Fibroblast of skin of right biceps (primary cell): ENCODE measurements at places on chromosomes 5 and 9.

- no peak for DNase-seq
Observed at GRCh38 chr9:119794836-119795235, 425.6 kb upstream of the BRINP1 start.

DNA sequence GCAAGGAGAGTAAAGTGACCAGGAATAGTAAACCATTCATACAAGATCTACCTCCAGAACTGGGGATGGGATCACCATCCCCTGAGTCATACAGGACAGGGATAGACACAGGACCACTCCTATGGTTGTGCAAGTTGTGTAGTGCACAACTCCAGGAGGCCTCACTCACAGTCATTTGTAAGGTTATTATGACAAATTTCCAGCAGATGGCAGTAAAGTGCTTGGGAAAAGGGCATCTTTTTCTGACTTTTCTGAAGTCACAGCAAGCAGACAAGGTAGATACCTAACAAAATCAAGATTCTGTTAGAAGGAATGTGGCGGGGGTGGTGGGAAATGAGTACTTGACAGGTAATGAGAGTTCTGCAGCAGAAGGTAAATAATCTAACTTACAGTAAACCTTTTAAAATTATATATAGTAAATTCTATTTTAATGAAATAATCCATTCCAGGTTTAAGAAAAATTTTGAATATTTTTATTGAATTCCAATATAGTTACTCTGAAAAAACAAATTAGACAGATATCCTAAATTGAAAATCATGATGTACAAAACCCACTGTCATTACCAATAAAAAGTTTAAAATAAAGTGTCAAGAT is 16.7 kb upstream of the KIF27 start:
- DNase-seq = peak; percentile 67

DNA sequence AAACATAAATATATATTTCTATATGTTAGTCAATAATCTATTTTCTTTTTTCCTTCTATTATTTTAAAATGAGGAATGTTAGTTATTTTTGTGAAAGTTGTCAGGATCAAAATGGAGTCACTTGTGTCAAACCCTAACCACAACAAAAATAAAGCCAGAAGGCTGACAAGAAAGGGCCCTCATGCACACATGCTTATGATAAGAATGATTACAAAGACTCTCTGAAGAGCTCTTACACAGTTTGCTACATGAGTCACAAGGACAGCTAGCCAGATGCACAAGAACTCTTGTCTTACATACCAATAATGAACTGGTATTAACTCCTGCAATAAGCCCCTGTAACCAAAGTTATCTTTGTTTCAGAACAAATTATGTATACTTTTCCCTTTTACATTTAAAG is 64.7 kb downstream of the GGTA1 start:
- peak; percentile 64 for DNase-seq

DNA sequence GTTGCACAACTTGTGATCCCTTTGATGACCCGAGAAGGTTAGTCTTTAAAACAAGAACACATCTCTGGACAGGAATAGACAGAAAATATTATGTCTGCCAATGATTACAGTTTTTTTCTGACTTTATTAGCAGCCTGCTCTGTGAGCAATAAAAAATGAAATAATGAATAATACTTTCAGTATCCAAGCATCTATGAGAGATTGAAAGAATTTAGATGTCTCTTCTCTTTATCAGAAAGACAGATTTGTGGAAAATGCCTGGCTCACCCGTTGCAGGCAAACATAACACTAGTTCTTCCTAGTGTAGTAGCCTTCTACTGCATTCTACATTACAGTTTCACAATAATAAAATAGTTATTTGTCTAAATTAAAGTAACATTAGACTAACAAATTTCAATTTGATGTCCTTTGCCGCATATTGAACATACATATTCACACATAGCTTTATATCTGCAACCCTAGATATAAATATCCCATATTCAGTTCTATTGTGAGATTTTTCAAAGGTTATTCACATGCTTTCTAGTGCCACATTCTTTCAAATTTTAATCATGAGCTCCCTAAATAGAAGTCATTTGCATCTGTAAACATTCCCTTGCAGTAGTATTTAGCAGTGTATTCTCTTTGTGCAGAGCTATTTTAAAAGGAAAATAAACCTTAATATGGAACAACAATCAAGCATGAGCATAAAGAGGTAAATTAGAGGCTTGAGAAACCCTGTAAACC is 267.3 kb downstream of the EFNA5 start:
- DNase-seq = no peak

- no peak for DNase-seq
Observed at GRCh38 chr5:92208265-92208664, 825.1 kb upstream of the ARRDC3 start.

DNA sequence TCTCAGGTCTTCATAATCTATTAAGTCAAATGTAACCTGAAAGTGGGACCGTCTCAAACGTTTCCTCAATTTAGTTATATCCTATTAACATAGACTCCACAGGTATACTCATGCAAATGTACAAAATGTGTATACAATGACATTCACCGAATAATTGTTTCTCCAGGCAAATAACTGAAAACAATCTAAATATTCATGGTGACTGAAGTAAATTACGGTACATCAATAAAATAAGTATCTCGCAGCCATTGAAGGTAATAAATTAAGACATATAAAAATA is 482 bp downstream of the IARS1 start:
- DNase-seq = no peak

- DNase-seq = no peak
Observed at GRCh38 chr9:126341902-126342301, 15.3 kb downstream of the MVB12B start.

DNA sequence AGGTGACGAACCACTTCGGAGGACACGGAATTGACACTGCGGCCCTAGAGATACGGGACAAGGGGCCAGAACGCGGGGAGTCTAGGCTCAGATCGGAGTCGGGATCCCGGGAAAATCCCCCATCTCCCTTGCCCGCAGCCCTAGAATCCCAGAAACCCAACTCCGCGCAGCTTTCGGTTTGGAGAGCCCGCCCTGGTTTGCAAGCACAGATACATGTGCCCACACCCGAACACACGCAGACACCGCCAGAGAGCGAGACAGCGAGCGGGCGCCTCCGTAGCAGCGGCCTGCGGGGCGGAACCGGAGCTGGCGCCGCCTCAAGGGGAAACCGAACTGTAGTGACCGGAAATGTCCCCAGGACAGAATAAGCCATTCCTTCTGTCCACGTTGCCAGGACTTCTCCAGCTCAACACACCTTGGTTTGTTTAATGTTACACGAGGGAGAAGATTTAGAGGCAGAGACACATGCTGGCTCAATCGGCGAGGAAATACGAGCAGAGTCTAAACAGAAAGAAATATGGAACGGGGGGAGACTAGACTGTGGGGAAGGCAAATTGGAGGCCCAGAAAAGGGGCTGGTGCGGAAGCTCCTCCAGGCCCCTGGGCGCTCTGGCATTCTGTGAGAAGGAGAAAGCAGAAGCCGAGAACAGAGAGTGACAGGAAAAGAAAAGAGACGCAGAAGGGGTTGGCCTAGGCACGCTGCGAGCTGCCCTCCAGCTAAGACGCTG is 2.9 kb upstream of the PAX5 start:
- no peak for DNase-seq

DNA sequence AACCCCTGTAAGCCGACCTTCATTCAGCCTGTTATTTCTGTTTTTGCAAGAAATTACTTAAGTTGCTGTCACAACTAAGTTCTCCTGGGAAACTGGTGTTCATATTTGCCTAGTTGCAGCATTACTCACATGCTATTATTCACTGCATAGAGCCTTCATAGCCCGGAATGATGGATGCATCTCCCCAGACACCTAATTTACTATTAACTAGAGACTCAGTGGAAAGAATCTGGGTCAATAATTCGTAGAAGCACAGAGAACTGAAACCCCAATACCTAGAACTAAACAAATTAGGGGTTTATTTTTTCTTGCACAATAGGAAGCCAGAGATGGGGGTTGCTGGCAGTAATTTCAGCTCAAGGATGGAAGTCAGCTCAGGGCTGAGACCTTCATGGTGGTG is 45.7 kb upstream of the FAM170A start:
- DNase-seq = peak; percentile 36

DNA sequence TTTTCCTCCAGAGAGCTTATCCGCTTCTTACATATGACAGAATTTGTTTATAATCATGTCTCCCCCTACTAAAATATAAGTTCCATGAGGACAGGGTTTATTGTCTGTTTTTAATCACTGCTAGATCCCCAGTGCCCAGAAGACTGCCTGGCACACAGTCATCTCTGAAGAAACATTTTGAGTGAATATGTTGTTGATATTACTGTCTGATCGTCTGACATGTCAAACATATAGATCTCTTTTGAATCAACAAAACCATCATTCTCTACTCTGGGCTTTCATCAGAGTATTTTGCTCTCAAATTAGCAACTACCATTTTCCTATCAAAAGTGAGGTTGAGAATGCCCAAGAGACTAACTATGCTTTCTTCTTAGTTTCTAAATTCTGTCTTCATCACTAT is 67.3 kb upstream of the SHISAL2B start:
- no peak for DNase-seq

DNA sequence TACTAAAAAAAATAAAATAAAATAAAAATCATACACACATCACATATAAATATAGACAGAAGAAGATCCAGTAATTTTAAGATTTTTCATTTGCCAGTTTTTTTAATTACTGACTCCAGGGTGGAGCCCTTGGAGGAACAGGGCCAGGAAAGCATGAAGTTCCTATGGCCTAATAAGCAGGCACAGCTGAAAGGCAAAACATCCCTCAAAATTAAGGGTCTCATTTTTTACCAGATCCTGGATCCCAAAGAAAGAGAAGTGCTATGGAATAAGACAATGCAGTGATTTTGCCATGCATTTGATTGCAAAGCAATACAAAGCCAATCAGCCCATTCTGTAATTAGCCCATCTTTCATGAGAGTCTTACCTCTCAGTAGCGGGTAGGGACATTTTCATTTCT is 11.3 kb upstream of the DTWD2 start:
- DNase-seq = no peak

DNA sequence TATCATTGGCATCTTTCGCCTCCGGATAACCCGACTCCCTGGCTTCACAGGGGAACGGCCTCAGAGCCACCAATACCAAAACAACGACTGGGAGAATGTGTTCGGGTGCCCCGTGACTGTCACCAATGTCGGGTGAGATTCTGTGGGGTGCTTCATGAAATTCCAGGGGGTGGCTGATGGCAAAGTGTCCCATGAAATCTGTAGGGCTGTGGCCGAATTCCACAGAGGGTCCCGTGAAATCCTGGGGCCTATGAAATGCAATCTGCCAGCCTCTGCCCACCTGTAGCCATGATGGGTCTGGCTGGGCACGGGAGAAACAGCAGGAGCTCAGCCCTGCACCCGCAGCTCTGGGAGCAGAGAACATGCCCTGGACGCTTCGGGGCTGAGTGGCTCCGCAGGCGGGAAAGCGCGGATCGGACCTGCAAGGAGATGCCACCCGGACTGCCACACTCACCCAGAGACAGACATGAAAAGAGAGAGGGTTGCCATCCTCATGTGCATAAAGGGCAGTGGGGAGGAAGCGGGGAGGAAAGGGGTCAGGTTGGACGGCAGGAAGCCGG is 192.4 kb downstream of the OLFM1 start:
- no peak for DNase-seq

DNA sequence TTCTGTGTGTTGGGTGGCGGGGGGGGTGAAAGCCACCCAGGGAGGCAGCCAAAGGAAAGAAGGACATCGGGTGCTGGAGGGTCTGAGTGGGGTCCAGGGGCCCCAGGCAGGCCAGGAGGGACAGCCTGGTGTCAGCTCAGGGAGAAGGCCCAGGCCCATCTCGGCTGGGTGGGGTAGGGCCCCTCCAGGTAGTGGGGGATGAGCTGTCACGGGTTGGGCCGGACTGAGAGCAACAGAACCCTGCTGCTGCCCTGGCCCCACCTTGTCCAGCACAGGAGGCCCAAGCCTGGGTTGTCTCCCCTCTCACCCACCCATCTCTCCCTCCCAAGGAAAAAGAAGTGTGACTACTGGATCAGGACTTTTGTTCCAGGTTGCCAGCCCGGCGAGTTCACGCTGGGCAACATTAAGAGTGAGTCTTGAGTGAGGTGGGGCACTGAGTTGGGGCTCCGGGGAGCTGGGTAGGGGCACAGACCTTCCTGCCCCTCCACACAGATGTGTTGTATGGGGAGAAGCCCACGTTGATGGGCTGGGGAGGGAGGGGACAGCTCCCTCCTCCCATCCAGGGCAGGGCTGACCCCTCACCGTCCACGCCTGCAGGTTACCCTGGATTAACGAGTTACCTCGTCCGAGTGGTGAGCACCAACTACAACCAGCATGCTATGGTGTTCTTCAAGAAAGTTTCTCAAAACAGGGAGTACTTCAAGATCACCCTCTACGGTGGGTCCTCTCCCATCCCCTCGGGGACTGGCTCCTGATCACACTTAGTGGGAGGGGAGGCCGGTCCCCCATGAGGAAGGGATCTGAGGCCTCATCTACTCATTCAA is 2.3 kb downstream of the LCN2 start:
- no peak for DNase-seq

GRCh38 chr9:107016383-107016782 is 153.4 kb downstream of the ZNF462 start:
- no peak for DNase-seq

GRCh38 chr5:115778417-115778816 is 38.0 kb downstream of the CDO1 start:
- DNase-seq = no peak

- peak; percentile 45 for DNase-seq
Observed at GRCh38 chr5:155919725-155920124, 407.2 kb upstream of the SGCD start.

DNA sequence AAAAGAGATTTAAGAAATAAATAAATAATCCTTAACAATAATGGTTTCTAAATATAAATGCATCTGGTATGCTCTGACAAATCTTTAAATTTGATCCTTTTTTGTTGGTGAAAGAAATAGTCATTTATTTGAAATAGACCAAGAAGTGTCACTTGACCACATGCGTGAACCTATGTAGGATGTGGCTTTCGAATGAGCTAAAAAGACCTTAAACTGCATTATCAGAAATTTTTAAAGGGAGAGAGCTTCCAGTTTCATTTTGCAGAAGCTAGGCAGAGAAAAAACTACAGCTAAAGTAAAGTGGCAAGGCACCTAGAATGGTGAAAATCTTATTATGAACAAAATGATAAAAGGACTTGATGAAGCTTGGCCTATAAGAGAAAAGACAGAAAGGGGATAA is 309.2 kb upstream of the EFNA5 start:
- DNase-seq = no peak

DNA sequence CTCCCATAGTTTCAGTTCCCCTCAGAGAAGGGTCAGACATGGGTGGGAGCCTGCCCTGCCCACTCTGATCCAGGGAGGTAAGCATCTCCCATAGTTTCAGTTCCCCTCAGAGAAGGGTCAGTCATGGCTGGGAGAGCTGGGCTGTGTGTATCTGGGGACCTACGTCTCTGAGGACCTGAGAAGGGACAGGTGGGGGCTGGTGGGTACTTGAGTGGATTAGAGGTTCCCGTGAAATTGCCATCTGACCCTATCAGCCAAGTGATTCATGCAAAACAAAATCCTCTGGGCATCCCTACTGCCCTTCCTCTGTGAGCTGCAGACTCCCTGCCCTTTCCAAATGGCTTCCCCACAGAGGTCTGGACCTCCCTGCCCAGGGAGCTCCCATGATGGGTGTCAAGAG is 3.9 kb downstream of the ENHO start:
- DNase-seq = no peak

DNA sequence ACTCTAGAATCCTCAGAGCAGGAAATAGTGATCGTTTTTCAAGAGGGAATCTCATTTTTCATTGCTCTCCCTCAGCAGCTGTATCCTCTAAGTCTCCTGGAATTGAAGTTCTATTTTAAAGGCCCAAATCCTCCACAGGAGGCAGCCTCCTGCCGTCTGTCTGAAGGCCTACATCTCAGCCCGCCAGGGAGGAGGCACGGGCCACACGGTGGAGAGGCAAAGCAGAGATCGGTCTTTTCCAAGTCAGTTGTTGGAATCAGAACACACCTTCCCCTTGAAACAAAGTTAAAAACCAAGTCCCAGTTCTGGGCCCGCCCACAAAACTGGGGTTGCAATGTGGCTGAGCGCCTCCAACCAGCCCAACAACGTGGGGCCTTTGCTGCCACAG is 68.7 kb downstream of the RAPGEF1 start:
- no peak for DNase-seq
